ENCODE measurements at places on chromosomes 11 and 22.

GRCh38 chr22:38070250-38070921 is 13.2 kb downstream of the PICK1 start:
- DNase-seq, result no peak

GRCh38 chr11:117074119-117074518 is 24.1 kb downstream of the SIK3 start:
- DNase-seq, result no peak

GRCh38 chr11:126361400-126361799 is 5.9 kb downstream of the ST3GAL4 start:
- no peak for DNase-seq

DNA sequence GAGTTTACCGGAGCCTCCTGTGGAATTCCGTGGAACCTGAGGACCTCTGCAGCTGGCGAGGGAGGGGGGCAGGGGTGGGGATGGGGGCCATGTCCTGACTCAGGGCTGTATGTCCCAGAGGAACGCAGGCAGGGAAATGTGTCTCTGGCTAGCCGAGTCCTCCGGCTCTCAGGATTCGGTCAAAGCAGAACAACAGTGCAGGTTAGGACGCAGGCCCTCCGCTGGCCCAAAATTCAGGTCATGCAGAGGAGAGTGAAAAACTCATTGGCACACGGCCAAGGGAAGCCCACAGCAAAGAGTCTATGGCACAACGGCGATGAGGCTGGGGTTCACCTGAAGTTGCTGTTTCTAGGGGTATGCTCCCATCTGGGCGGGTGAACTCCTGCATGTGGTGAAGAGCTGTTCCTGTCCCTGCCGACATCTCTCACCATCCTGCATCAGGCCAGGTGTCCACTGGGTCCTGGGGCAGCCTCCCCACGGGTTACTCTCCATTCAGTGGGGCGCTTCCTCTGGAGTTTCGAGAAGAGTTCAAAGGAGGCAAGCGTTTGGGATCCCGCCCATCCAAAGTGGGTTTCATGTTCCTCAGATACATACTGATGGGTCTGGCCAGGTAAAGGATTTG is 1055.3 kb downstream of the BRD1 start:
- no peak for DNase-seq

DNA sequence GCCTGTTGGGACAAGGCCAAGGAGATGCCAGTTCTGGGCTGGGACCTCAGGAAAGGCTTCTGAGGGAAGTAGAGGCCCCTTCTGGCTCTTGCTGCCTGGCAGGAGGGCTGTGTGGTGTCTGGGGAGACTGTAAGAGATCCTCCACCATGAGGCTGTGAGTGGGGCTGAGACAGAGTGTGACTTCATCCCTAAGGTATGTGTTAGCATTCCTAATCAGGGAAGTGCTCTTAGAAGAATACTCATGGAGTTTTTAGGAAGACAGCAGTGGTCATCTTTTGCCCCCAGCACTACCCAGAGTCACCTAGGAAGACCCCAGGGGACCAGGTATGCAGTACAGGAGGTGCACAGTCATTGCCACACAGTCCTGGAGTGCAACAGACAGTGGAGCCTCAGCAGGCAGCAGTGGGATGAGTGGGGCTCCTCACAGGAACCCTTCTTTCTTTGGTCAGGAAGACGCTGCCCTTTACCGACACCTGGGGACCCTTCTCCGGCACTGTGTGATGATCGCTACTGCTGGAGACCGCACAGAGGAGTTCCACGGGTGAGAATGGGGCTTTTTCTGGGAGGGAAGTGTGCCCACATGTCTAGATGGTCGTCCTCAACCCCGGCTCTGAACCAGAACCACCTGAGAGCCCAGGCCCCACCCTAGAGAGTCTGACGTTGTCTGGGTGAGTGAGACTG is 2.8 kb downstream of the RIC8A start:
- no peak for DNase-seq

DNA sequence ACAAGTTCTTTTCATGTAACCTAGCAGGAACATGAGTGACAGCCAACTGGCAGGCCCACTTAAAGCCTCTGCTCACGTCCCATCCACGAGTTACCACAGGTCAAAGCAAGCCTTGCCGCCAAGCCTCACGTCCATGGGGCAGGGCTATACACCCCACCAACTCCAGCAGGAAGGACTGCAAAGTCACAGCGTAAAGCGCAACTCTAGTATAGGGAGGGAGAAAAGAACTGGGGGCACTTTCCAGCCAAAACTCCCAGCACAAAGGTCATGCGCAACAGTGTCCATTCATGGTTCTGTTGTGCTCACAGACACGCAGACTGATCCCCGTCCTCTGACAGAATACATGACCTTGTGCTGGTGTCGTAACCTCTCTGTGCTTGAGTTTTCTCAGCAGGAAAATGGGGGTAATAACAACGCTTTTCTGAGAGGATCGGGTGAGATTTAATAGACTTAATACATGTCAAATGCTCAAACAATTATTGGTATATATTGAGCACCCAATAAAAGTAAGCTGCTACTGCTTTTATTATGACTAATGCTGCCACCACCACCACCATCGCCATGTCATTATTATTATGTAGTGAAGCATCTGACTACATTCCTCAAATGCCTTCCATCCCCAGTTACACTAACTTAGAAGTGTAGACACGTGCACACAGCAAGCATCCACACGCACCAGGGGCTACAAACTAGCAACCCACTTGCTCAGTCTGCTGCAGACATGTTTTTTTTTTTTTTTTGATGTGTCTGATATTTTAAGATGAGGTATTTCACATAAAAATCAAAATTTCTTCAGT is 104.4 kb upstream of the PARVA start:
- DNase-seq, result no peak

DNA sequence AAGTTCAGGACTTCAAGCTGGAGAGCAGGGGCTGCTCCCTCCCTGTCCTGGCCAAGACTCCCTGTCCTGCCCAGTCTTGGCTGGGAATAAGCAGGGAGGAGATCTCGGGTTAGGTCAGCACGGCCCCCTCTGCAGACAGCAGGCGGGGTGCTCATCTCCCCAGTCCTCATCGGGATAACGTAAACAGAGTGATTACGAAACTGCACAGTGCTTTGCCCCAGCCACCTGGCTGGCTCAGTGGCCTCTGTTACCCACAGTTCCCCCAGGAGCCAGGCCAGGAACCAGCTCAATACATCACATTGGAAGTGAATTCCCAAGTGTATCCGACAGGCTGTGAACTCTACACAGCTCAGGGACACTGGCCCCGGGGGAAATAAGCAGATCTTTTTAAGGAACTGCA is 42.7 kb upstream of the KCNJ11 start:
- DNase-seq, result no peak

- no peak for DNase-seq
These were observed 64.8 kb downstream of the PRR5L start for GRCh38 chr11:36360826-36361415.

DNA sequence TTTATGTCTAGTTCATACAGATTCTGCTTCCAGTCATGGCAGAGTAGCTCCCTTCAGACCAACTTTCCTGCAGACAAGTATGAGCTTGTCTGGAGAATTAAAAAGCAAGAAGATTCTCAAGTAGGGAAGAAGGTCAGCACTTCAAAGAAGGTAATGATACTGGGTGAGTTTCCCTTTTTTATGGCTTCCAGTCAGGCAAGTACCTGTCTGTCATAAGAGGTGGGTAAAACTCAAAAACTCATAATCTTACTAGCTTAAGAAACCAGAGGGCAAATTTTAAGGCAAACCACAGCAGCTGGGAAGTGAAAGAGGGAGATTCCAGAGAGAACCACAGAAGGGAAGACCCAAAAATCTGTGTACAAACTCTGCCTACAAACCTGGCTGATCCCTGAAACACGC is 54.2 kb downstream of the DENND5A start:
- no peak for DNase-seq

DNA sequence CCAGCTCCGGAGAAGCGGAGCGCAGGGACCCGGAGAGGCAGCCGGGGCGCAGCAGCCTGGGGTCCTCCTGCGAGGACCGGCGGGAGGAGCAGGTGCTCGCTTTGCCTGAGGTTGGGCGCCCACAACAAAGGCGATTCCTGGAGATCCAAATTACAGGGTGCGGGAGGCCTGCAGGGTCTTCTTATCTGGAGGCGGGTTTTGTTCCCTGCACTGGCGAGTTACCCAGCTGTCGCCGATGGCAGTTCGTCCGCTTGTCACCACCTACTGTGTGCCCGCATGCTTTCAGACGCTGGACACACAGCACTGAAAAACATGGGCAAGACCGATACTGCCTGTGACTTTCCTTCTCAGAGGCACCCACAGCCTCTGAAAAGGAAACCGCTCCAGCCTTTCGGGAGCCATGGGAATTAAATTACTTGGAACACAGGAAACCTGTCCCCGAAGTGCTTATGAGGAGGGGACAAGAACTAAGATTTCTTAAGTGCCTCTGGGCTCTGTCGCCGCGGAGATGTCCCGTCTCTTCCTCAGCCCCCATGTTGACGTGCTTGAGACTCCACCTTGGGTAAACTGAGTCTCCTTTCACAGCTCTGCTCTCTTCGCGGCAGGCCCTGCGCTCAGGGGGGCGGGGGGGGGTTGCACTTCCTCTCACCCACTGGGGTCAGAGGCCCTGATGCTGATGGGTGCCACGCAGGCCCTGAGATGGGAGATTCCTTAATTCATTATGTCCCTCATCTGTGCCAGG is 1.3 kb upstream of the ZFTA start:
- no peak for DNase-seq

DNA sequence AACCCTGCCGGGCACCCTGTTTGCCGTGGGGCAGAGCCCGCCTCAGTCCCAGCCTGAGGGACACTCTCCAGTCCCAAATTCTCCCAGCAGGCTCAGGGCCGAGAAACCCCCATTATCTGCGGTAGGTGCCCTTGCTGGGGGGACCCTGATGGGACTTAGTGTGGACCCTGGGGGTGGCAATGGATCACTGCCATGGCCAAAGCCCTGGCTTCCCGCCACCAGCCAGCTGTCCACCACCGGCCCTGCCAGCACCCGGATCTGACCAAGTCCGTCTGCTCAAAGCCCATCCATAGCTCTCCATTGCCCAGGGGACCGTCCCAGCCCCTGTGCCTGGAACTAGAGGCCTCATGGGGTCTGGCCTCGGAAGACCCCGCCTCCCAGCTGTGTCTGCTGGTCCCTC is 24.4 kb downstream of the WNT7B start:
- DNase-seq, result no peak

DNA sequence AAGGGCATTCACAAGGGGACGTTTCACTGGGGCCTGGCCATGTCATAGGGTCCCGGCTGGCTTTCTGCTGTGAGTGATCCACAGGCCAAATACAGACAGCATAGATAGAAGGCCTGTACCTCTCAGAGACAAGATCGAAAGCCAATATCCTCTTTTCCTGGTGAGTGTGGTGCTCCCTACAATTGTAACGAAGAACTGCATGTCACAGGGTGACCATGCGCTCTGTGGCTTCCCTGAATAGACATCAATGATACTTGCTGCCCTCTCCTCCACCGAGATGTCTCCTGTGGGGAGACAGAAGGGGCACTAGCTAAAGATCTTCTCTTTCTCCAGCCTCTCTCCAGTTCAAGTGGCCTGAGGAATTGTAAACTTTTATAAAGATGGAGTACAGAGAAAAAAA is 226.1 kb upstream of the POU2AF2 start:
- no peak for DNase-seq

GRCh38 chr22:27088026-27088425 is 430.6 kb downstream of the MIAT start:
- DNase-seq, result no peak

GRCh38 chr22:17974703-17975372 is 49.5 kb downstream of the MICAL3 start:
- no peak for DNase-seq

GRCh38 chr11:96246718-96247552 is 96.1 kb downstream of the MAML2 start:
- DNase-seq, result no peak

GRCh38 chr11:119680541-119681360 is 48.2 kb downstream of the NECTIN1 start:
- no peak for DNase-seq

DNA sequence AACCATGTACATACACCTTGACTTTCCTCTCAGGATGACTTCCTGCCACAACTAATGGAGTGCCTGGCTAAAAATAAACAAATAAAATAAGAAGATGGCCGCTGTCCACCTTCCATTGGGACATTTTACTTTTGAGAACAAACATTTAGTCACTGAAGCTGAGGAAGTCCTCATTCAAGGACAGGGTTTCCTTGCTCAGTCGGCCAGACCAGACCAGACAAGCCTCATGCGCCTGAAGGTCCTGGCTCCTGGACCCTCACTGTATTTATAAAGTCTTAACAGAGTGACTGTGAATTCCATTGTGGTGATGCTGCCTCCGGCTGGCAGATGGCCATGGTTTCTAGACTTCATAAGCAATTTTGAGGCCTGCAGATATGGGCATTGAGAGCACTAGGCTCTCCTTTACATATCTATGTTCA is 114.5 kb downstream of the MAML2 start:
- no peak for DNase-seq

GRCh38 chr11:116825434-116825833 is 2.3 kb upstream of the APOA4 start:
- no peak for DNase-seq

DNA sequence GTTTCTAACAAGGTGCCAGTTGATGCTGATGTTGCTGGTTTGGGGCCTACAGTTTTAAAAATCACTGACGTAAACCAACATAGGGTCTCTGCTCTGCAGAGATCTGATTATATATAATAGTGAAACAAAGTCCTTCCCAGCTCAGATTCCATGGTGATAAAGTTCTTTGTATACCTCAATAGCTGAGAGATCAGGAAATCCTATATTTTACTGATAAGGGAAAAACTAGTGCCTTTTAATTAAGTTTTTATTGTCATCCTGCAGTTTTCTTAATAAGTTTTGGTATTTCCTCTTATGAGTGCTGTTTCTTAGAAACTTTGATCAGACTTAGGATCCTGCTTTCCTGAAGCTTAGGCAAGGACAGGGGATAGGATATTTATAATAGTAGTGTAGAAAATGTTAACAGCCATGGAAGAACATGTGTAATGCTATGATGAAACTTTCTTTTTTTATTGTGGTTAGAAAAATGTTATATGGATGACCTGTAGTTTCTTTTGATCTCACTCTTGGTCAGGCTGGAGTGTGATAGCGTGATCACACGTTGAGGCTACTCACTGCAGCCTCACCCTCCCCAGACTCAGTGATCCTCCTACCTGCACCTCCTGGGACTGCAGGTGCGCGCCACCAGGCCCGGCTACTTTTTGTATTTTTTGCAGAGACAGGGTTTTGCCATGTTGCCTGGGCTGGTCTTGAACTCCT is 14.1 kb downstream of the CAPRIN1 start:
- no peak for DNase-seq

- DNase-seq, result no peak
These were observed 205.4 kb upstream of the SNX19 start for GRCh38 chr11:131121426-131122333.

DNA sequence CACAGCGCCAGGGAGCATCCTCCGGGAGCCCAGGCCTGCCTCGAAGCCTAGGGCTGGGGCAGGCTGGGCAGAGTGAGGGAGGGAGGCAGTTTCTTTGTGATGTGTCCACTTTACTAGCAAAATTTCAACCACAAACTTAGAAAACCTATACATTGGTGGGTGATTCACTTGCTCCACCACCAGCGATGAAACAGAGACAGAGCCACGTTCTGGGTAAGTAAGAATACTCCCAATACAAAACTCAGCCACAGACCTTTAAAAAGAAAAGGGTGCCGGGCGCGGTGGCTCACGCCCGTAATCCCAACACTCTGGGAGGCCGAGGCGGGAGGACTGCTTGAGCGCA is 22.3 kb downstream of the CDKN1C start:
- DNase-seq, result no peak

GRCh38 chr11:21414953-21415352 is 745.6 kb downstream of the NELL1 start:
- no peak for DNase-seq

Measured in left renal pelvis (tissue), 4 donors.